ENCODE measurements at places on chromosomes 13 and 19.

GRCh38 chr19:46736531-46737297 is 9.1 kb upstream of the FKRP start:
- no peak for DNase-seq

GRCh38 chr19:5452594-5453565 is 2.3 kb upstream of the ZNRF4 start:
- no peak for DNase-seq

GRCh38 chr19:15962319-15962718 is 13.5 kb downstream of the OR10H4 start:
- DNase-seq = no peak

- peak; percentile 61 for DNase-seq
Measured at GRCh38 chr19:29504454-29504853, 21.3 kb upstream of the VSTM2B start.

- no peak for DNase-seq
Measured at GRCh38 chr13:54018485-54018884, 989.9 kb downstream of the OLFM4 start.

DNA sequence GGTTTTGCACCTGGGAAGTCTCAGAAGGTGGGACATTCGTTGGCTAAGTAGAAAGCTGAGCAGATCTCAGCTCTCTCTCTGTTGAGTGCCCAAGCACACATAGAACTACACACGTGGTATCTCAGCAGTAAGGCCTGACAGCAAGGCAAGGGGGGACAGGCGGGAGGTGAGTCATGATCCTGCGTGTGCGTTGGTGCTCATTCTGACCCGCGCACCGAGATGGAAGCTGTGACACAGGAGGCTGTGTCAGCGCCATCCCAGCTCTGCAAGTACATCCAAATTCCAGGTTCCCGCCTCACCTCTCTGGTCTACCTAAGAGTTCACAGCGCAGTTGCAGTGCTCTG is 135.7 kb downstream of the USP12 start:
- no peak for DNase-seq

- DNase-seq = no peak
Measured at GRCh38 chr13:44259045-44260027, 114.3 kb upstream of the SERP2 start.

DNA sequence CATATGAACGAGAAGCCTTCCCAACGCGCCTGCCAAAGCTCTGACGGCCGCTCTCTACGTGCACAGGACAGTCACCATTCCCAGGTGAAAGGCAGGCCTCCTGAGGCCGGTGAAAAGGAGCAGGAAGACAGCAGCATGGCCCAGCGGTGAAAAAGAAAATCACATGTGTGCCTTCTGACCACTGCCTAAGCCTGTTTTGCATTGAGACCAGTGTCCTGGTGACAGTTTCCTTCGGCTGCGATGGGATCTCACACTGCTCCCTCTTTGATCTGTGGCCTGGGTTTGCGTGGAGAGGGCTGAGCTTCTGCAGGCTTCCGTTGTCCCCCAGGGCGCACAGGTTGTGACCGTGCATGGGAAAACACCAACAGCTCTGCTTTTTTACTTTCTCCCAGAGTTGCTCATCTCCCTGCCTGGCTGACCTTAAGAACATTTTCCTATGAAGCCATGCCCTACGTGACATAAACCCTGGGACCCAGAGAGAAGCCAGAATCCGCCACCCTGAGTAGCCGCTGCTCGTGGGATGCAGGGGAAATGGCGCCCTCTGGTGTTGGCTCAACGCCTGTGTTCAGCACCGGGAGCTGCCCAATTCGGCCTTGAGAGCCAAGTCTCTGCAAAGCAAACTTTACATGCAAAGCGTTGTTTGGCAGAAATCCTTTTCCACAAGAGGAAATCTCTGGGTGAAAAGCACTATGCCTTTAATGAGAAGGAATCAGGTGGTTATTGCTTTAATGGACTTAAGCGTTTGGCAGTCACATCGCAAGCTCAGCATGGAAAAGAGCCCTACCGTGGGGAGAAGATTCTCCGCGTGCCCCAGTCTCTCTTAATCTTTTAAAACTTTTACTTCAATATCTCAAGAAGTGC is 112.2 kb upstream of the GPR12 start:
- DNase-seq = peak; percentile 75

GRCh38 chr13:43389983-43390382 is 366.6 kb downstream of the DNAJC15 start:
- DNase-seq = no peak

GRCh38 chr19:40163541-40164129 is 27.6 kb upstream of the MAP3K10 start:
- DNase-seq = no peak

- no peak for DNase-seq
Measured at GRCh38 chr13:81224209-81224833, 883.4 kb upstream of the SPRY2 start.

GRCh38 chr13:72692884-72693514 is 34.4 kb downstream of the MZT1 start:
- DNase-seq = no peak

GRCh38 chr19:32200312-32201038 is 144.9 kb upstream of the ZNF507 start:
- DNase-seq = peak; percentile 6

Measured in midbrain (tissue), 1 donor.